Lung microvascular endothelial cell (primary cell): ENCODE measurements at places on chromosomes 7 and 10. TPM values are rescaled to one million over a fixed set of nuclear protein-coding genes. Genes with fewer than 3 reads are reported as not detected.

NPM3 gene
- 57.9 and 91.1 TPM in 2 replicates for total RNA-seq

ZNF804B gene
- not detected in 2 replicates for total RNA-seq

CHAT gene
- not detected in 2 replicates for total RNA-seq

PIK3AP1 gene
- total RNA-seq, result under 0.01 TPM in 1 of 2 replicates, not detected in the other

PPP1R9A gene
- 5.0 and 9.9 TPM in 2 replicates for total RNA-seq
